ENCODE measurements at places on chromosomes 5 and 9. TPM values are rescaled to one million over a fixed set of nuclear protein-coding genes. Genes with fewer than 3 reads are reported as not detected.
A peak's percentile ranks its signal among the peaks of the same experiment; 100 is the strongest.

GRCh38 chr5:84724683-84725082 is 340.0 kb upstream of the EDIL3 start:
- no peak for DNase-seq

DNA sequence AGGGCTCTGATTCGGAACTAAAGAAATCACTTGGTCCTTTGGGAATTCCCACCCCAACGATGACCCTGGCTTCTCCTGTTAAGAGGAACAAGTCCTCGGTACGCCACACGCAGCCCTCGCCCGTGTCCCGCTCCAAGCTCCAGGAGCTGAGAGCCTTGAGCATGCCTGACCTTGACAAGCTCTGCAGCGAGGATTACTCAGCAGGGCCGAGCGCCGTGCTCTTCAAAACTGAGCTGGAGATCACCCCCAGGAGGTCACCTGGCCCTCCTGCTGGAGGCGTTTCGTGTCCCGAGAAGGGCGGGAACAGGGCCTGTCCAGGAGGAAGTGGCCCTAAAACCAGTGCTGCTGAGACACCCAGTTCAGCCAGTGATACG is 83.4 kb downstream of the GOLPH3 start:
- no peak for DNase-seq

DNA sequence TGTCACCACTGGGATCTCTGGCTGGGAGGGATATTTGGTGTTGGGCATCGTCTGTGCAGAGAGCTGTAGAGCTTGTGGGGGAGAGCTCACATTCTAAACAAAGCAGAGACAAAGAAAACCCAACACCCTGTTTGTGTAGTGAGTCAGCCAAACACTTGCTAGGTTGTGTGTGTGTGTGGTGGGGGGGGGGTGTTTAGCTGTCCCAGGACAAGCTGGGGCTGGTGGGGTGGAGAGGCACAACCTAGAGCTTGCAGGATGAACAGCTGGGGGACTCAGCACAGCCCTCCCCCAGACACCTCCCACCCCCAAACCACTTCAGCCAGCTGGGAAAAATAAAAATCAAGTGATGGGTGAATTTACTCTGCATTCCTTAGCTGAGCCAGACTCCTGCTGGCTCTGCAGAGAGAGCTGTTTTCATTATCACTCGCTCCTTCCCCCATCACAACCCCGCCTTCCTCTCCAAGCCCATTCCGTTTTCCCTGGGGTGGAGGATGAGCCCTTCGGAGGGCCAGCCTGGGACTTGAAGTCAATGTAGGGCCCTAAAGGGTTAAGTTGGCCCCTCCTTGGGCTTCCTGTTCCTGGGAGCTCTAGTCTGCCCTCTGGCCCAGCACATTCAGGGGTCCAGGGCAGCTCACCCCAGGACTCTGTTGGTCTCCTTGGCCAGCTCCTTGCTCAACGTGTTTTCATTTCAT is 2.6 kb downstream of the OLFML2A start:
- DNase-seq: peak; percentile 79

DNA sequence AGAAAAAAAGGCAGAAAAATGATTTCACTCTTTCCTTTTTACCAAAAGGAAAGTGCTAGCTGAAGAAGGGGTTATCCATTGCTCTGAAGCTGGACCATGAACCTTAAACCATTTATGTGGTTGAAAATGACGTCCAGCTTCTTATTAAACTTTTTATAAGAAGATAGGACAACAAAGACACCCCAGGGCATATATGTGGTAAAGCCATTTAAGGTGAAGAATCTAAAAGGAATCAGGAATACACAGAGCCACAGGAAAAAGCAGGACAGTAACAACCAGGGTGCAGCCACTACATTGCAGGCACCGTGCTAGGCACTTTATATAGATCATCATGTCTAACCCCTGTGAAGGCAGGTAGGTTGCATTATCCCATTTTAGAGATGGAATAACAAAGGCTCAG is 42.1 kb downstream of the RASEF start:
- DNase-seq: no peak

DNA sequence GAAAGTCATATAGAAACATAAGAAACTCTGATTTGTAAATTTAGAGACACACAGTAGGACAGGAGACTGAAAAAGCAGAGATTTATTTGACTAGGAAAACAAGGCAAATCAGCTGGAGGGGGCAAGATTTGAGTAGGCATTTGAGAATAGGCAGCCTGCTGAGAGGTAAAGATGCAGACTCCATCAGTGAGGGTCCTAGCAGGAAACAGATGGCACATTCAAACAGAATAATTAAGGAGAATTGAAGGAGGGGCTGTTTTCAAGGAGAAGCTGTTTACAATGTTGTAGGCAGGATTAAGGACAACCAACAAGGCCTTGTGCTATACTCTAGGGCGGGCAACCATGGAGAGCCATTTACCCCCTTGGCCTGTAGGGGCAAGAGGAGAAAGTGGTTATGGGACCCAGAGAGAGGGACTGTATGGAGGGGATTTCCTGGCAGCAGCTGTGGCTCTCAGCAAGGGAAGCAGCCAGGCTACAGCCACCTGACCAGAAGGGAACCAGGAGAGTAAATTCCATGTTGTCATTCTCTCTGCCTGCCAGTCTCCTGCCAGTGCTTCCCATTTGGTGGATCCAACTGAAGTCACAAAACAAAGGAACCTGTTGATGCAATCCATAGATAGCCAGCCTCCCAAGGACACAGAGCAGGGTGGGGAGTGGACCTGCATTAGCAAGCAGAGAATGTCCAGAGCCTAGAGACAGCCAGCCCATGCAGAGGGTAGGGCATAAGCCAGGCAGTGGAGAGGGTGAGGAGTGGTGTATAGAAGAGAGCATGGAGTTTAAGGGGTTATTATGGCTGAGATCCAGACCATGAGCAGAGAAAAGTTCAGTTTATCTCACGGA is 38.2 kb downstream of the PAPPA start:
- no peak for DNase-seq

DNA sequence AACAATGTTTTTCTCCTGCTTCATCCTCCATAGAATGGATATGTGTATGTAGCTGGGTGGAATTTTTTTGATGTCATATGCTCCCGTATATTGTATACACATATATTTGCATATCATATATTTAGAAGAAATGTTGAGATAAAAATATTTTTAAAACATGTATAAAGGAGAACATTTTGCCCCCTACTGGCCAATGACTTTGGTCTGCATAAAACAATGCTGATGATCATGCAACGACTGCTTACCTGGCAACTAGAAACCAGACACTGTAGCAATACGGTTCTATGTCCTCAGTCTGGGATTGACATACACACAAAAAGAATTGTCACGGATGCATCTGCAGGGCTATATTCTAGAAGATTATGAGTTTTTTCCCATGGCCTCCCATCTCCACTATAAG is 503.6 kb downstream of the ELAVL2 start:
- no peak for DNase-seq

GRCh38 chr5:15526413-15526812 is 26.4 kb downstream of the FBXL7 start:
- DNase-seq: no peak

GRCh38 chr5:133801955-133802751 is 166.3 kb downstream of the C5orf15 start:
- no peak for DNase-seq

- no peak for DNase-seq
Measured at GRCh38 chr5:166430491-166431319, 1860.7 kb upstream of the WWC1 start.

AMBP gene
- 19.8 TPM for total RNA-seq
